ENCODE measurements at places on chromosomes 7 and 10.

DNA sequence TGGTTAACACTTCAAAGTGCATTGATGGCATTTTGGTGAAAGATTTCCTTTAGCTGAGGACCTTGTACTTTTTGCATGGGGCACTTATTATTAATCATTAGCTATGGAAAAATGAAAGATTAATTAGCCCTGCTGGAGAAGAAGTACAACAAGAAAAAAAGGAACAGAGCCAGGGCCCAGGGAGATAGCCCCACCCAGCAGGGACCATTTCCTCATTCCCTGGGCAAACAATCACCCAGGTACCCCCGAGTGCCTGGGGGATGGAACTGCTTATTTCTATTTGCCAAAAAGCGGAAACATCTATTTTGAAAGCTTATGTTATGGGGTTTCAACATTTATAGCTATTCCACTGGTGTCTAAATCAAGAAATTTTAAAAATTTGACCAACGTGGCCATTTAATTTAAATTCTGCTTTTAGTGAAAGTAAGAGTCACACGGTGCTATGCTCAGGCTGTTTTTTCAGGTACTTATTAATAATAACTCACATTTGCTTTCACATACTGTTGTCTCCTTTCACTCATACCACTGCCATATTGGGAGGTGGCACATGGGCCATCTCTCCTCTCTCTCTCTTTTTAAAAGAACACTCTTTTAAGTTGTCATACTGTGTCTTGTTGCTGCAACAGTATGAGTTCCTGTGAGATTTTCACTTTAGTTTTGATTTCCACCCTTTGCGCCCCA is 143.6 kb upstream of the KIF5B start:
- no peak for DNase-seq

DNA sequence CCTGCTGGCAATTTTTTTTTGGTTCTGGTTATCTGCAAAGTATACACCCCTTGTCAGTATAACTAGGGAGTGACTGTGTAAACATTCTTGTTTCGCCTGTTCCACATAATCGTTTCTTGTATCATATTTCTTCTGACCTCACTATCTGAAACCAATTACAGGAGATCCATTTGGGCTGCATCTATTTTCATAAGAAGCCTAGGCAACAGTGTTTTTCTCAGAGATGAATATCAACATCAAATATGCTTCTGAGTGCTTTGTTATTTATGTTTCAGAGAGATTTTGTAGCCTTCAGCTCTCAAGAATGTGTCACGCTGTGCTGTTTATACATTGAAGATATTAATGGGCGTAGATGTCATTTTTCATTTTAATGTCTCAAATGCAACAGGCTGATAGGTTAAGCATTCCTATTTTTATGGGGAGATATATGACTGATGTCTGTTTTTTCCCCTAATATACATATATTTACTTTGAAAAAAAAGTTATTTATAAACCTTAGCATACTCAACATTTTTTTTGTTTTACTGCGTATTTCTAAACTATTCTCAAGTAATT is 115.5 kb downstream of the FOXP2 start:
- no peak for DNase-seq

- DNase-seq, result no peak
Observed at GRCh38 chr10:96673318-96674099, 46.8 kb downstream of the PIK3AP1 start.

DNA sequence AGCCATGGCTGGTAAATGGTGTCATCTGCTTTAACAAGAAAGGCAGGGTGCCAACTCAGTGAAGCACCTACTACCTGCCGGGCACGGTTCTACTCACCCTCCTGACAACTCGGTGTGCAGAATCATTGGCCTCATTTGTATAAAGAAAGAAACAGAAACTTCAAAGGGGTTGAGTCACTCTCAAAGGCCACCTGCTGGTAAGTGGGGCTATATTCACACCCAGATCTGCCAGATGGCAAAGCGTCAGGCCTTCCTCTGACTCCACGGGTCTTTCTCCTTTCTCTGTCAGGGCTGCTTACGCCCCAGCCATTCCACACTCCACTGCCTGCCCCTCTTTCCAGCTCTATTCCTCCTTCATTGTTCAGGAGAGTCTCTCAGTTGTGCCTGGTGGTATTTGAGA is 309.2 kb downstream of the GFRA1 start:
- DNase-seq, result peak; percentile 10

- DNase-seq, result peak; percentile 46
Observed at GRCh38 chr10:69088471-69088769, 517 bp downstream of the SRGN start.

All from activated CD4-positive, alpha-beta T cell treated with anti-CD3 and anti-CD28 coated beads for 36 hours (primary cell).